ENCODE measurements at places on chromosomes 1 and 21.

GRCh38 chr1:61158591-61158990, 76.2 kb downstream of the NFIA start:
- DNase-seq = no peak

GRCh38 chr1:27372808-27373690, 1.6 kb downstream of the FCN3 start:
- DNase-seq = no peak

DNA sequence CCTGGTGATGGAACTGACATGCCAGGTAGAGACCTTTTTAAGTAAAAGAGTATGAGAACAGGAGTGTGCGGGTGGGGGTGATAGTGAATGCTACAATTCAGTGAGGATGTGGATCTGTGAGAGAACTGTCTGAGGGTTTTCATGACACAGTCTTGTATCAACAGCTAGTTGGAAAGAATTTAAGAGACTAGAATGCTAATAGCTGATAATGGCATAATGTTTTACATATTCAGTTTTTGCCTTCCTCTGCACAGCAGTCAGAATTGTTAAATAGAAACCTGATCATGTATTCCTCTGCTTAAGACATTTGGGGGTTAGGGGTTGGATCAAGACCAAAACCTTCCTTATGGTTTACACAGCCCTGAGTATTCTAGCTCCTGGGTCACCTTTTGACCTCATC, 152.8 kb upstream of the ZRANB2 start:
- no peak for DNase-seq

- no peak for DNase-seq
Measured at GRCh38 chr21:37294679-37295078, 27.5 kb upstream of the VPS26C start.

DNA sequence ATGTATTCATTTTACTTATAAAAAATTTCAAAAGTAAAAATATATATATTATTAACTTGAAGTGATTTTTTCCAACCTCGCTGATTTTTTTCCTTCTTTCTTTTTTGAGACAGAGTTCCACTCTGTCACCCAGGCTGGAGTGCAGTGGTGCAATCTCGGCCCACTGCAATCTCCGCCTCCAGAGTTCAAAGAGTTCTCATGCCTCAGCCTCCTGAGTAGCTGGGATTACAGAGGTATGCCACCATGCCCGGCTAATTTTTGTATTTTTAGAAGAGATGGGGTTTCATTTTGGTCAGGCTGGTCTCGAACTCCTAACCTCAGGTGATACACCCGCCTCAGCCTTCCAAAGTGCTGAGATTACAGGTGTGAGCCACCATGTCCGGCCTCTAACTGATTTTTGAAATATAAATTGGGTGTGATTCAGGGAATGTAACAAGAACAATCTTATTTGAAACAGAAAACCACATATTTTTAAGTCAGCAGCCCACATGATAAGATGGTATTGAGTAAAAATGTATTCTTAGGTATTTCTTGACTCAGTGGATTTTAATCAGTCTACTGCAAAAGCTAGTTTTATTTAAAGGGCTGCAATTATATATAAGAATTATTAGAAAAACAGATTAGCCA, 30.0 kb downstream of the ZBTB8B start:
- no peak for DNase-seq

DNA sequence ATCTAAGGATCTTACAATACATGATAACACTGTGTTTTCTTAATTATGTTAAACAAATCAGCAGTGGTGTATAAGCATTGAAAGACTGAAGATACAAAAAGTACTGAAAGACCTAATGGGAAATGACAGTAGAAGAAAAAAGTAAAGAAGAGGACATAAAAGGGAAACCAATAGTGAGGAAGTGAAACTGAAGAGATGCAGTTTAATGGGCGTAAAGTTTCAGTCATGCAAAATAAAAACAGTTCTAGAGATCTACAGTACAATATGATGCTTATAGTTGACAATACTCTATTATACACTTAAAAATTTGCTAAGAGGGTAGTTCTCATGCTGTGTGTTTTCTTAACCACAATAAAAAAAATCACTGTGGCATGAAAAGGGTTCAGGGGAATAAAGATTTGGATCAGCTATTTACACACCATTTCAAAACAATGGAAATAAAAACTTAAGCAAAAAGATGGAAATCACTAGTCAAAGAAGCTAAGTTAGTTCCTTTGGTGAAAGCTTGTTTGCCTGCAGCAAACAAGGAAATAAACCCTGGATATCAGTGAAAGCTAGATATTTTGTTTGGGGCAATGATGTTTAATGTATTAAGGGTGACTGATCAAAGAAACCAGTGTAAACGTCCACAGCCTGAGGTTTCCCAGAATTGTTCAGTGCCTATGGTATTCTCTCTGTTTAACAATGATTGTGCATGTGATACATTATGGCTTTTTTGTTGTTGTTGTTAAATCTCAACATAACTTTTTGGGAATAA, 1160.8 kb upstream of the ADGRL2 start:
- no peak for DNase-seq

DNA sequence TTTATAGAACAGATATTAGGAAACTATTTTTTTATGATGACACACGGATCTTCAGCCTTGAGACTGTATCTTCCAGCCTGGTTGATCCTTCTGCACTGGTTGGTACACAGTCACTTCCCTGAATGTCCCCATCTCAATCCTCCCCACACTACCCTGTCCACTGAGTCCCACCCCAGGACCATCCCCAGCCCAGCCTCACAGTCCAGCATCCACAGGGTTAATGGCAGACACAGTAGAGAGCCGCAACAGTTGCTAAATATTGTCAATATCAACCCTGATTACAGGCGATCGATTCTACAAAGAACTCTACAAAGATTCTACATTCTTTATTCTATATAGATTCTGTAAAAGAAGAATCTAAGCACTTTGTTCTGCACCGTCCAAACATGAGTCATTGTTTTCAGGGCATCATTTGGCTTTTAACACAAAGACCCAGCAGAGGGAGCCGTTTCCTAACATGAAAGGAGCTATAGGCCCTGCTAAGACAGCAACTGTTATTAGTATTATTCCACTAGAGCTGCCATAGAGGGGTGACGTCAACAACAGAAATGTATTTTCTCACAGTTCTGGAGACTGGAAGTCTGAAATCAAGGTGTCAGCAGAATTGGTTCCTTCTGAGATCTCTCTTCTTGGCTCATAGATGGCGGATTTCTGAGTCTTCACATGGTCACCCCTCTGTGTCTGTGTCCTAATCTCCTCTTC, 30.1 kb upstream of the IFNAR2 start:
- DNase-seq = peak; percentile 41

DNA sequence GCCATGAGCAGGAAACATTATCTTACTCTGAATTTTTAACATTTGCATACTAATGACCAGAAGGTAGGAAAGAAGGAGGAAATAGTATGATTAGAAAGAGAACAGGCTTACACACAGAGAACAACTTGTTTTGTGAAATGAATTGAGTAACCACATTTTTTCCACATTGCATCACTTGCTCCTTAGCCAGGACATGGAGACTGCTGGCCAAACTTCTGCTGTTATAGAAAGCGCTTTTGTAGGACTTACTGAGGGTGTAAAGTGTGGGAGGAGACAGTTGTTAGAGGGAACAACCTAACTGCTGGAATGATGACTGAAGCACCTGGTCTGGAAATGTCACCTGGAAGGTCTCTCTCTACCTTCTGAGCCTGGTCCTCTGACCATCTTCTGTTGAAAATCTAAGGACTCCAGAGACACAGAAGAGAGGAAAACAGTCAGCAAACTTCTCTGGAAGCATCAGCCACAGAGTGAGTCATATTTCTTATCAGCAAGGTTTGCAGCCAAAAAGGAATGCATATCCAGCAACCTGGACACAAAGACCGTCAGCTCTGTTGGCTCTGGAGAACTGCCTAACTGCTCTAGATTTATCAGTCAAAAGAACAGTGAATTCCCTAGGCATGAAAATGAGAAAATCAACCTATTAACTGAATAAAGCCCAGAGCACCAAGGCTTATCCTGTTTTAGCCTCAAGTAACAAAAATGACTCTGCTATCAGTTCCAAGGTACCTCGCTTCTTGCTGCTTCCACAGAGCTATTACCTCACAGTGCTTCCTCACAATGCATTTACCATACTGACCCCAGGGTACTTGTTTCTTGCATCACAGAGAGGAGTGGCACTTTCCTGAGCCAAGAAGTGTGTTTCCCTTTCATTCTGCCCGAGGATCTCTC, 88.0 kb upstream of the SLFNL1 start:
- no peak for DNase-seq

GRCh38 chr1:75234562-75234961, 100.4 kb downstream of the LHX8 start:
- no peak for DNase-seq

DNA sequence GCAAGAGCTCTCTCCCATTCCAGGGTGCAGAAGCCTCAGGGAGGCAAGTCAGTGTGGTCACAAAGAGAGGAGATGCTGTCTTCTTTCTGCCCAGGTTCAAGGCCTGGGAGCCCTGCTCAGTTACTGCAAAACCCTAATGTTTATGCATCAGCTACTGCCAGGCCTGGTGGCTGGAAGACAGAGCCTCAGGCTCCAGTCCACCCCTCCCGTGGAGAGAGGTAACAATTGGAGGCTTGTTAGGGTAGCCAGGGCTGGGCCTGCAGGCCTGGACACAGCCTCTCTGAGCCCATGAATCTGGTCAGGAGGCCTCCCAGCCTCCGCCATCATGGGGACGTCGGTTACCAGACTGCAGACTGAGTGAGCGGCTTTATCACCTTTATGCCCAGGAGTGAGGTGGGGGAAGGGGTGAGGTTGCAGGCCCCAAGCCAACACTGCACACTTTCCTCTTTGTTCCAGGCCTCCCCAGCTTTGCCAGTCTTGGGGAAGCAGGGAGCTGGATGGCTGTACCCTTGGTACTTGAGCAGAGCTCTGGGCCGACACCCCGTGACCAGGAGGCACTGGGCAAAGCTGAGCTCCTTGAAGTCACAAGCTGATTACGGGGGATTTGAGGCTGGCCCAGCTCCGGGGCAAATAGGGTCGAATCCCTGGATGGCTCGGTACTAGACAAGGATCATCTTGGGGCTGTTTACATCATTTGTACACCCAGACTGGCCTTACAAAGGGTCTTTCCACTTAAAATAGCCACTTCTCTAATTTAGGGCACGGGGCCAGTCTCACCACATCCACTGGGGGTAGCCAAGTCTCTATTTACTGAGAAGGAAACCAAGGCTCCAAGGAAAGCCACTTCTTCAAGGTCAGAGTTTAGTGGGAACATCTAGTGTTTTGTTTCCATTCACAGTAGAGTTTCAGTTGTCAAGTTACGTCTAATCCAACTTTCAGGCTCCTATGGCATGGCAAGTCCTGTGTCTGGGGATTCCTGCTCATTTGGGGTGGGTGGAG, 5.2 kb downstream of the SLC2A1 start:
- DNase-seq = no peak

DNA sequence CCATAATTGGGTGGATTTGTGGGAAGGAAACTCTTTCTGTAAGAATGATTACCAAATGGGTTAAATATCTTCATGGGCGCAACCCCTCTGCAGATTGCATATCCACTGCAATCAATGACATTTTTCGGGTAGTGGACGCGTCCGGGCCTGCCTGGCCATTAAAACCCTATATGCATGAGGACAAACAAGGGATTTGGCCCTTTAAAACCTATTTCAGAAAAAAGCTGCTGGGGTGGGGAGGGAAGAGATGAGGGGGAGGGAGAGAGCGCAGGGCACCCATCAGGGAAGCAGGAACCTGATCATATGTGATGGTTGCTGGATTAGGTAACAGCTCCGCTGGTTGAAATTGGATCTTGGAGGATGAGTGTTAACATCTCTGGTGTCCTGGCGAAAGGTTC, 228.8 kb downstream of the PBX1 start:
- no peak for DNase-seq

DNA sequence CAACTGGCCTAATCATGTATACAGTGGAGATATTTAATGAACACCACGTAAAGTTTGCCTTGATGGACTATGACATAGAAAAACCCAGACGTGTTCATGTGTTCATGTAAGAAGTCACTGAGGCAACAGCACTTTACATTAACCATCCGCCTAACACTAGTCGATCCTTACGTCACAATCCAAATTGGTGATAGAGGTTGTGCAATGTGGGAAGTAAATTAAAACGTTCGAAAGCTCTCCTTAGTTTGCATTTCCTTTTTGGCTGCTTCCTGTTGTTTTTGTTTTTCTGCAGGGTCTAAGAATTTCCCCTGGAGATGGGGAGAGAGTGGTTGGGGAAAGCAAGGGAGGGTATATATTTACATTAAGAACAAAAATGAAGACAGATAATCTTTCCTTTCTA, 587.5 kb upstream of the ADGRL2 start:
- DNase-seq = no peak

DNA sequence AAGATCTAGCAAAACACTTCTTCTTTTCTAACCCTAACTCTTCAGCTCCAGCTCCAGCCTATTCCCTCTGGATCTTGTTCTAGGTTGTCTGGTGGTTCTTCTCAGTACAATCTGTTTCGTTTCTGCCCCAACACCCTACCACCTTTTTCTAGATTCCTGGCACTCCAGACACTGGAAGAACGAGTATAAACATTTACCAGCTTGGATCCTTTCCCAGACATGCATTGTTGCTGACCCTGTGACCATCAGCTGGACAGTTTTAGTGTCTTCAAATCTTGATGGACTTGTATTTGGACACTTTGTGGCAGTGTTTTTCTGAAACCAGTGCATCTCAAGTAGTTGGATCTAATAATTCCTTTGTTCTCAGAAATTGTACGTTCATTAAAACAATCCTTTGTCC, 30.6 kb upstream of the CACNA1E start:
- no peak for DNase-seq
